ENCODE measurements at places on chromosomes 4 and X. TPM values are rescaled to one million over a fixed set of nuclear protein-coding genes. Genes with fewer than 3 reads are reported as not detected.

- no peak overlapping the region for H3K27ac ChIP-seq
- no peak for DNase-seq
- no peaks in the 10 kb centered on the region for H3K36me3 ChIP-seq
- no peaks in the 10 kb centered on the region for H3K27me3 ChIP-seq
- no peak overlapping the region for H3K4me3 ChIP-seq
Observed at GRCh38 chr4:168725930-168726329, 229.1 kb downstream of the PALLD start.

DNA sequence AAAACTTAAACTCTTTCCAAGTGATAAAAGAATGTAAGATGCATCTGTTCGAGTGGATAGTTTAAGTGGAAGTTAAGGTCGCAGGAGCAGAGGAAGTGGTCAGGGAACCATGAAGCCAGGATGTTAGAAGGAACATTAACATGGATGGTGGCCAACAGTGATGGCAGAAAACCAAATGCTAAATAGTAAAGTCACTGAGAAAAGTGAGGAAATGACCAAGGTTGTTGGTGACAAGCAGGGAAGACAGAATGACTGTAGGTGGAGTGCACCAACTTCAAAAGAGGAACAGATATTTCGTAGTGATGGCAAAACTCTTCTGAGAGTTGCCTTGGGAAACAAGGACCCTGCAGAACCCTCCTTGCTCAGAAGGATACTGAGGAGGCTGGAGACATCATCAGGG is 226.2 kb downstream of the PALLD start:
- no peaks in the 10 kb centered on the region for H3K36me3 ChIP-seq
- no peak for DNase-seq
- no peaks in the 10 kb centered on the region for H3K27me3 ChIP-seq
- H3K4me3 ChIP-seq, result no peak overlapping the region

DNA sequence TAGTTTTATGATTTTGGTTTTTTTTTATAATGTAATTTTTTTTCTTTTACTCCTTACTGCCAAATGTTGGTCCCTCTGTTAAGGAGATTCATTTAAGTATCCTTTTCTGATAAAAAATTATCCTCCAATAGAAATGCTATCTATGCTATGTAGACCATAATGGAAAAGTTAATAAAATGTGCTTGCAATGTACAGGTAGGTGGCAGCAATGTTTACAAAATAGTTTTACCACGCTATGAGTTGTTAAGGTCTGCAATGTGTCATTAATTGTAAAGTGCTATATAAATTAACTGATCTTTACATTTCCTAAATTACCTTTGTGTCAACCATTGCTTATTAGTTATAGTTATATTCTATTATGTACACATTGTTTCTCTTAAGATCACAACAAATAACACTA is 3.8 kb upstream of the CENPC start:
- no peaks in the 10 kb centered on the region for H3K4me1 ChIP-seq
- no peaks in the 10 kb centered on the region for H3K27me3 ChIP-seq
- H3K4me3 ChIP-seq, result no peak overlapping the region

DNA sequence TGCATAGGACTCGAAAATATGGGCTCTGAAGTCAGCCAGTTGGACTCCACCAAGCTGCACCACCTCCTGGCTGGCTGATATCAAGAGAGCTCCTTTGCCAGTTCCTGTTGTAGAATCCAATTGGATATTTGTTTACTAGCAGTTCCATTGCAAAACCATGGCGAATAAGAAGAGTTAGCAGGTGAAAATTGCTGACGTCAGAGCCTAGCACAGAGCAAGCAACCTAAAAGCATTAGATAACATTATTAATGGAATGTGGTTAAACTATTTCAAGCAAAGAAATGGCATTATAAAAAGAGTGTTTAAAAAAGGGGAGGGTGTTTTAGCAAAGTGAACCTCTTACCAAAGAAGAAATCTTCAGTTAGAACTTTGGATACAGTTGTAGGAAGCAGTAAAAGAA is 1816.3 kb upstream of the TENM3 start:
- no peaks in the 10 kb centered on the region for H3K36me3 ChIP-seq
- no peak for DNase-seq
- H3K4me3 ChIP-seq, result no peak overlapping the region
- no peaks in the 10 kb centered on the region for H3K27me3 ChIP-seq

DNA sequence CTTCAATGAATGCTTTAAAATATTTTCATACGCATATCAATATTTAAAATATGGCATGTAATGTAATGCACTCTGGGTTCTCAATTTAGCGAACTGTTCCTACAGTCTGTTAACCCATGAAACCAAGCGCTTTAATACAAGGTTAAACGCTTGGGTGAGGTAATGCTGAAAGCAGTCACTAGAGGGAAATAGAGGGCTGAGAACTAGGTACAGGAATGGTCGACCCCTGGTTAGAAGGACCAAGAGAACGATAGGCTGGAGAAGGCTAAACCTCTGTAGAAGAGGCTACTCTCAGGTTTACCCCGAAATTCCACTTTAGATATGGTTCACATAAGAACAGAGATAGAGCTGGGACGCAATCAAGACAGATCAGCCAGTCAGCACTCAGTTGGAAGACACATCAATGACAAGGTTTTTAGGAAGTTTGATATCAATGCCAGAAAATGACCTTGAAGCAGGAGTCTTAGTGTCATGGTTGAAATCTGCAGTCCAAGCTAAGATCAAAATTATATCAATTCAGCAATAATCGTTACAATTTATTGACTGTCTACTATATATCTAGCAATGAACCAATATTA is 26.9 kb downstream of the ARSJ start:
- H3K27me3 ChIP-seq, result no peaks in the 10 kb centered on the region
- H3K27ac ChIP-seq, result no peak overlapping the region
- peak; percentile 64 for DNase-seq
- H3K4me1 ChIP-seq, result peaks cover 37% of the 10 kb centered on the region
- H3K36me3 ChIP-seq, result no peaks in the 10 kb centered on the region
- no peak overlapping the region for H3K4me3 ChIP-seq

The DUSP21 gene
- total RNA-seq, result not detected

- DNase-seq, result peak; percentile 52
- H3K27me3 ChIP-seq, result peaks cover 25% of the 10 kb centered on the region
- no peak overlapping the region for H3K27ac ChIP-seq
Observed at GRCh38 chrX:104335756-104336155, 81.0 kb upstream of the ESX1 start.

The TLR7 gene
- not detected for total RNA-seq

- H3K4me3 ChIP-seq, result peak overlapping the region; percentile 25
- no peaks in the 10 kb centered on the region for H3K27me3 ChIP-seq
- H3K4me1 ChIP-seq, result peaks cover 20% of the 10 kb centered on the region
Observed at GRCh38 chr4:76634220-76634619, 199.2 kb downstream of the SHROOM3 start.

DNA sequence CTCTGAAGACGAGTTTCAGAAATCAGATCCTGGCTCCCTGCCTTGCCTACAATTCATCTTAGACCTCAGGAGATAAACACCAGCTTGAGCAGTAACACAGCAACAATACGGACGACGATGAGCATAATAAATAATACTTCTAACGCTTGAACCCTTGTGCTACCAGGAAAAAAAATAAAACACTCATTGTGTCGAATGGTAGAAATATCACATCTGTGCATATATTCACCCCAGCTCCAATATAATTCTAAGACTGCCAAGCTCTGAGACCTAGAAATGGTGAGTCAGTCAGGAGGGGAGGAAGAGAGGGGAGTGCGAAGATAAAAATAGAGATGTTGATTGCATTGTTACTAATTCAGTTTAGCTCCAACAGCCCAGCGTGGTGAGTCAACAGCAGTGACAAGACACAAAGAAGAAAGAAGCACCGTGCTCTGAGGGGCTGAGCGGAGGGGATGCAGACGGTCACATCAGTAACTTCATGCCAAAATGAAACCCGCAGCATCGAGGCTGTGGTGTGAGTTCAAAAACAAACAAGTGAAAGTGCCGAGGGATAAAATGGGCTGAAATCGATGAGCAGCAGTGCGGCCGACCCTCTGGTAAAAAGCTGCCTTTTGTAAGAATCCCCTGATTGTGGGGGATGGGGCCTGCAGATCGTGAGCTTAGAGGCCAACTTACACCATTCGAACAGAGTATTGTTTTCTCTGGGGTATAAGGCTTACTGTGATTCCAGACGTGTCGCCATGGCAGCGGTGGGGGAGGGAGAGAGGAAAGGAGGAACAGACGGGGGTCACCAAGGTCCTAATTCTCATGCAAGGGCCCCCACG is 150.4 kb downstream of the MGST2 start:
- H3K36me3 ChIP-seq, result no peaks in the 10 kb centered on the region
- peak; percentile 67 for DNase-seq
- peak overlapping the region; percentile 17 for H3K27ac ChIP-seq
- peaks cover 17% of the 10 kb centered on the region for H3K4me1 ChIP-seq
- H3K27me3 ChIP-seq, result no peaks in the 10 kb centered on the region

GRCh38 chr4:145001635-145002034 is 96.4 kb downstream of the ANAPC10 start:
- no peak for DNase-seq
- no peaks in the 10 kb centered on the region for H3K4me1 ChIP-seq
- H3K27me3 ChIP-seq, result no peaks in the 10 kb centered on the region
- no peak overlapping the region for H3K27ac ChIP-seq
- H3K36me3 ChIP-seq, result peaks cover 6% of the 10 kb centered on the region

- H3K36me3 ChIP-seq, result no peaks in the 10 kb centered on the region
- H3K4me1 ChIP-seq, result no peaks in the 10 kb centered on the region
- H3K27ac ChIP-seq, result no peak overlapping the region
Observed at GRCh38 chrX:22748093-22748999, 251.4 kb upstream of the DDX53 start.

DNA sequence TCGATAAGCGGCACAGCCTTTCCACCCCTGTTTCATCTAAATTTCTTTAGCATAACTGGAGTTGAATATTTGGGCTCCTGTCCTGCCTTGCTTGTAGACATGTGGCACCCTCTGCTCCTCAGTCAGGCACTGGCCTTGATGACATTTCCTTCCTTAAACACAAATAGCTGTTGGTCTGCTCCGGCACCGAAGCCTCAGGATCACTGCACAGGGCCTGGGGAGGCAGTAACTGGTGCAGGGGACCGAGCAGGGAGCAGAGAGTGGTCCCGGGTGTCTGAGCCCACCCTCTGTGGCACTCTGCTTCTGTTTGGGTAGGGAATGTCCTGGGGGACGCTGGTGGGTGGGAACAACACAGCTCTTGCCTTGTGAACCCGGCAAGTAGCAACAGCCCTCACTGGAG is 13.6 kb downstream of the RGS12 start:
- H3K4me3 ChIP-seq, result no peak overlapping the region
- H3K27me3 ChIP-seq, result no peaks in the 10 kb centered on the region
- peaks cover 7% of the 10 kb centered on the region for H3K36me3 ChIP-seq

DNA sequence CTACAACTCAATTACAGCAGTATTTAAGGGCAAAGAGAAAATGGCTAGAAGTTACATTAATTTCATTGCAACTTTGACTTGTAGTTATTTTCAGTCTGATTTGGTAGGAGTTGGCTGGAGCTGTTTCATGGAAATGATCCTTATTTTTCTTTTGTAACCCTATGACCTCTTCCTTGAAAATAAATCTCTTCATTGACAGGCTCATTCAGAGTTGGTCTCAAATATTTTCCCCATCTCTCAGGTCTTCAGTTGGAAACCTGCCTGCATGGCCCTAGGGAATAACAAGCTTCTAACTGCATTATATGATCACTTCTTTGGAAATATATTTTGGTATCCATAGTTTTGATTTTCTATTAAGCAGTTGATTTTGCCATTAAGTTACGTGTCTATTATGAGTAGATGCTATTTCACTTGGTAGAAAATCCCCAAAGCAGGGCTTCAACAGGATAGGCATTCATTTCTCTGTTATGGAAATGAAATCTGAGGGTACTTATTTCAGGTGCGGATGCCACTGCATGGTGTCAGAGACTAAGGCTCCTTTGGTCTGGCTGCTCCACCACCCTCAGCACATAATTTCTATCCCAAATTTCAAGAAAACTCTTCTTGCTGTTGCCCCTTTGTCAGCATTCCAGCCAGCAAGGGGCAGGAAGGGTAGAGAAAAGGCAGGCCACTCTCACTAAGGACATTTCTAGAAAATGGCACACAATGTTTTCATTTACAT is 502.5 kb downstream of the SPRY1 start:
- H3K4me1 ChIP-seq, result peaks cover 10% of the 10 kb centered on the region
- H3K27ac ChIP-seq, result no peak overlapping the region
- no peaks in the 10 kb centered on the region for H3K36me3 ChIP-seq
- H3K27me3 ChIP-seq, result no peaks in the 10 kb centered on the region

DNA sequence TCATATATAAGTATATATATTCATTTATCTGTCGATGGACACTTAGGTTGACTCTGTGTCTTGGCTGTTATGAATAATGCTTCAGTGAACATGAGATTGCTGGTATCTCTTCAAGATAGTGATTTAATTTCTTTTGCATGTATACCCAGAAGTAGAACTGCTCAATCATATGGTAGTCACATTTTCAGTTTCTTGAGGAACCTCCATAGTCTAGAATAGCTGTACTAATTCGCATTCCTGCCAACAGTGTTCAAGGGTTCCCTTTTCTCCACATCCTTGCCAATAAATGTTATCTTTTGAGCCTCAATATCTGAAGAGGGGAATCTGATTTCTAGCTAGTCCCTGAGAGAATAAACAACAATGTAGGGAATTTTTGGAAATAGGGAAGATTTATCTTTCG is 32.4 kb upstream of the CCNG2 start:
- no peak for DNase-seq
- no peak overlapping the region for H3K4me3 ChIP-seq
- no peaks in the 10 kb centered on the region for H3K27me3 ChIP-seq
- no peaks in the 10 kb centered on the region for H3K36me3 ChIP-seq
- H3K27ac ChIP-seq, result no peak overlapping the region
- no peaks in the 10 kb centered on the region for H3K4me1 ChIP-seq

DNA sequence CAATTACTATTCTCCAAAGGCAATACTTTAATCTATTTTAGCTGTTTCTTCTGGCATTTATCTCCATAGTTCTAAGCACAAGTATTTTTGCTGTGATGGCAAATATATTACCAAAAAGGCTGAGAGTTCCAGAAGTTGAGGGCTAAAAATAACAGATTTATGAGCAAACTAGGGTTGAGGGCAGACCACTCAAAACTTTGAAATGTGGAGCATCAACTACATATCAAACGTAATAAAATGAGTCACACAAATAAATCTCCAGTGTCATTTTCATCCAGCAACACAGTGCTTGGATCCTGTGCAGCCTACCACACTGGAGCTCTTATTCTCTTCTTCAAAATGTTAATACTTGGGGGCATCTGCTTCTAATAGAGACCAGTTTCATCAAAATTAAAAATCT is 163.9 kb downstream of the HS3ST1 start:
- H3K27me3 ChIP-seq, result no peaks in the 10 kb centered on the region
- no peak for DNase-seq
- no peak overlapping the region for H3K4me3 ChIP-seq
- no peaks in the 10 kb centered on the region for H3K36me3 ChIP-seq
- no peak overlapping the region for H3K27ac ChIP-seq

The GNRHR gene
- total RNA-seq, result not detected

- no peak overlapping the region for H3K4me3 ChIP-seq
- no peaks in the 10 kb centered on the region for H3K27me3 ChIP-seq
- H3K27ac ChIP-seq, result no peak overlapping the region
- DNase-seq, result no peak
- H3K36me3 ChIP-seq, result peaks cover 6% of the 10 kb centered on the region
- peaks cover 5% of the 10 kb centered on the region for H3K4me1 ChIP-seq
Observed at GRCh38 chrX:150018931-150019361, 80.7 kb upstream of the EOLA2 start.

The PHKA1 gene
- total RNA-seq, result 8.9 TPM

The USP17L10 gene
- total RNA-seq, result not detected
